Posterior vena cava (tissue), 2 donors: ENCODE measurements at places on chromosomes 5 and 9. TPM values are rescaled to one million over a fixed set of nuclear protein-coding genes. Genes with fewer than 3 reads are reported as not detected.

The SLC4A9 gene
- not detected for total RNA-seq

The SLC36A2 gene
- not detected for total RNA-seq

The IFNA13 gene
- total RNA-seq, result not detected

The RIC1 gene
- 20.2 TPM for total RNA-seq

The MCC gene
- 12.3 TPM for total RNA-seq

The SFXN1 gene
- total RNA-seq, result 21.7 TPM

The GABBR2 gene
- not detected for total RNA-seq

GRCh38 chr9:123453831-123454321 is 97.9 kb downstream of the CRB2 start:
- no peak for DNase-seq

DNA sequence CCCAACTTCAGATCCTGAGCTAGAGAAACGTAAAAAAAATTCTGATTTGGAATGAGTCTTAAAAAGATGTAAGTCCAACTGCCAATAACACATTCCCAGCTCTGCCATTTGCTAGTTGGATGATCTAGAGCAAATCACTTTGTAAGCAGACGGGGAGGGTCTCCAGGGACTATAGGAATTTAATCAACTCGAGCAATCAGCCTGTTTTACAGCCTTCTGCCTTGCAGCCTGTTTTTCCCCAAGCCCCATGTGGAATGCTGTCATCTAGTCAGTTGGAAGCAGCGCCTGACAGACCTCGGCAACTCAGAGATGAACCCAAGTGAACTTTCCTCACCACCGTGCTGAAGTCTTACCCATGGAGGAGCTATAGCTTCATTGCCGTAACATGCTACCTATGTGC is 34.8 kb upstream of the HRH2 start:
- DNase-seq, result no peak

DNA sequence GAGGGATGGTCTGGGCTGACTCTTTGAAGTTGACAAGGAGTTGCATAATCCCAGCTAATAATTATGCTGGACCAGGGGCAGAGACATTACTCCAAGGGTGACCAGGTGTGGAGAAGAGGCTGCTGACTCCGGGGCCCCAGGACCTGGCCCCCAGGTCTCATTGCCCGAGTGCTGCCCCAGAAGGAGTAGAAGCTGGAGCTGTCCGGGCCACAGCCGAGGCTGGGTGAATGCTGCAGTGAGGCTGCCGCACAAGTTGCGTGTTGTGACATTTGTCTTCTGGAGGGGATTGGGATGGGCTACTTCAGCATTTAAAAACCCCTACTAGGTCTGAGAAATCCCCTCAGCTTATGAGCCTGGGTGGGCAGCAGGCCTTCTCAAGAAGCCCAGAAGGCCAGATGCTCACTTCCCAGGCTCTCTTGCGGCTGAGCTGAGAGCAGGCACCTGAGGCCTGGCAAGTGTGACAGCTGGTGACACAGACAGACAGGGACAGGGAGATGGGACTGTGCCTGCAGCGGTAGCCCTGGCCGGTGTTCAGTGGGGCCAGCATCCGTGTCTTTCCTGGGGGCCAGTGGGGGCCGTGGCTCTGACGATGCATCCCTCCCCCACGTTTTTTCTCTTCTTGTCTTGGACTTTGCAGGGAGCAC is 122.8 kb downstream of the KCNIP1 start:
- DNase-seq, result no peak

DNA sequence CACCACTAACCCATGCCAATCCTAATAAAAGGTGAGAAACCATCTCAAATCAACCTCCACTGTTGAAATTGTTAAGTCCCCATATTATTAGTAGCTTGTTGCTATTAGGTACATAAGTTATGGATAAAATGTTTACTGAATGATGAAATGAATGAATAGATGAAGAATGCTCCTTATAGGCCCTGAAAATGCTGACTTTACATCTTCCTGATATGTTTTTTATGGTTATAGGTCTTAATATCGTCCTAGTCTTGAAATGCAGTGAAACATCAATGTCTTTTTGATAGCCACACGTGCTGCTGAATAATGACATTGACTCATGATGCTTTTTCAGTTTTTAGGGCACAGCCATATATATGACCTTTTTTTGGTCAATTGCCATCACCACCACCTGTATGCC is 277.7 kb downstream of the SAXO1 start:
- DNase-seq, result no peak

GRCh38 chr9:127398715-127399400 is 1.9 kb downstream of the SLC2A8 start:
- no peak for DNase-seq

DNA sequence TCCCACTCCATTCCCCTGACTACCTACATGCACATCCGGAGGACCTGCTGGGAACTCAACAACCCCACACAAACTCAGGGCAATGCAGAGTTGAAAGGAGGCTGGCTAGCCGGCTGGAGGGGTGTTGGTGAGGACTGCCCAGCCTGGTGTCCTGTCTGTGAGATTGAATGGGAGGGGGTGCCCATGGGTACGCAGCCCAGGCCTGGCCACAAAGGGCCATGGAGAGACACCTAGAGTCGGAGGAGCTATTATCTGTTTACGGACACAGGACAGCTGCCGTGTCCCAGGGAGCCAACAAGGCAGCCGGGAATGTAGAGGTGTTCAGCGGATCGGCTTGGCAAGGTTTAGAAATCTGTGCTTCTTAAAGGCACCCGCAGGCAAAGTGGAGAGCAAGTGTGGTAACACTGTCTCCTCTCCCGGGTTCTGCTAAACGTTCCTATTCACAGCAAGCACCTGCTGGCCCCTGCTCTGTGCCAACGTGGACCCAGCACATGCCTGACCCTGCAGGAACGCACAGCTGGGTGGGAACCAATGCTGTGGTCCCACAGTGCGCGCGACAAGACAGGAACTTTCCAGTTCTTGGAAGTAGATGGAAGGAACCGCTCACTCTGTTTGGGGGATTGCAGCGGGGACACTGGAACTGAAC is 166.7 kb downstream of the DAB2IP start:
- no peak for DNase-seq

- no peak for DNase-seq
Observed at GRCh38 chr5:10145923-10146401, 103.7 kb downstream of the ATPSCKMT start.

DNA sequence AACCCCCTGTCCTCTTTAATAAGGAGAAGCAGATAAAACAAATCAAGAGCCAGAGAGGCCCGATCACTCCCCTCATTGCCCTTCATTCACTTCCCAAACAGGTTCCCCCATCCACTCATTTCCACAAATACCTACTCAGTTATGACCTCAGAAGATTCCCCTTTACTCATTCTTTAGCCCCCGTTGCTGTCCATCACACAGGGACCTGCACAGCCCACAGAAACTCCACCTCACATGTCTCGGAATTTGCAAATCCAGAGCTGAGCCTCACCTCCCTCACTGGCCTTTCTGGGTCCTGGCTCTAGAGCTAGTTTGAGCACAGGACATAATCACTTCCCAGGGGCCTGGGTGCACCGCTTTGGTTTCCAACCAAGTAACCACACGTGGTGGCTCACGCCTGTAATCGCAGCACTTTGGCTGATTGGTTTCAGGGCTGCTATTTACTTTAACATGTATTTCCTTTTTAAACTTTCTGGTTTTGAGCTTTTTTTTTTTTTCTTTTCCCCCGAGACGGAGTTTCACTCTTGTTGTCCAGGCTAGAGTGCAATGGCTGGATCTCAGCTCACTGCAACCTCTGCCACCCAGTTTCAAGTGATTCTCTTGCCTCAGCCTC is 17.8 kb downstream of the ATP6V0E1 start:
- DNase-seq, result no peak

DNA sequence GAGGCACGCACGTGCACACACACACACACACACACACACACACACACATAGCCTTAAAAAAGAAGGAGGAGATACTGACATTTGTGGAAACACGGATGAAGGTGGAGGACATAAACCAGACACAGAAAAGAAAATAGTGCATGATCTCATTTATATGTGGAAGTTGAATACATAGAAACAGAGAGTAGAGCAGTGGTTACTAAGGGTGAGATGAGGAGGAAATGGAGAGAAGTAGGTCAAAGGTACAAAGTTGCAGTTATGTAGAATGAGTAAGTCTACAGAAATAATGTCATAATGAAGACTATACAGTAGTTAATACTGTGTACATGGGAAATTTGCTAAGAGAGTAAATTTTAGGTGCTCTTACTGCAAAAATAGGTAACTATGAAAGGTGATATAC is 412.2 kb upstream of the CDH9 start:
- DNase-seq, result no peak

- DNase-seq, result no peak
Observed at GRCh38 chr9:77773381-77773780, 125.3 kb upstream of the GNA14 start.

DNA sequence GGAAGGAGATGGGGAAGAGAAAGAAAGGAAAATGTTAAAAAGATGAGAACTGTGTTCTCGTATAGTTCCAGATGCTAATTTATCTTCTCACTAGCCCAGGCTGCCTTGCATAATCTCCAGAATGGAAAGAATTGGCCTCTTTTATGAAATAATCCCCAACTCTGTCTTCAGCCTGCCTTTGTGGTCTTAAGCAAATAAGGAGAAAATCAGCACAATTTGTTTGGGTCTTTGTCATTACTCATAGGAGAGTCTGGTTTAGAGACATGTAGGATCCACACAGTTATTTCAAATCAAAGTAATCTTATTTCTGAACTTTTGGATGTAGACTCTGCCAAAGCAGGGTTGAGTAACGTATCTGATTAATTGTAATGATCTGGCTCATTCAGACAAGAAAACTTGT is 50.7 kb upstream of the CAMK4 start:
- no peak for DNase-seq

DNA sequence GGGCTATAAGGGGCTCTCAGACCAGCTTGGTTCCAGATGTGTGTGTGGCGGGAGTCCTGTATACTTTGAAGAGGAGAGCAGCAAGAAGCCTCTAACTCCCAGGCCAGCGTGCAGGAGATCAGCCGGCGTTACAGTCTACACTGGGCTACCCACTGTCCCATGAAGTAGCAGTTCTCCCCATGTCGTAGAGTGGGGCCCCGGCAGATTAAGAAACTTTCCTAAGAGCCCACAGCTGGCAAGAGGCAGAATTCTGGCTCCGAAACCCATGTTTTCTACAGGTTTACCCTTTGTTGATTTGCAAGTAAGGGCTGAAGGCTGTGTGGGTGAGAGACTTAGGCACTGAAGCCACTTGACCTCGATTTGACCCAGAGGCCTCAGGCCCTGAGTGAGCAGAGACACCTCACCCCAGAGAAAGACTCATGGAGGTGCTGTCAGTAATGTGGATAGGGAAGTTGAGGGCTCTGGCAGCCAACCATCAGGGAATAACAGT is 881 bp upstream of the B4GALT1 start:
- DNase-seq, result no peak

DNA sequence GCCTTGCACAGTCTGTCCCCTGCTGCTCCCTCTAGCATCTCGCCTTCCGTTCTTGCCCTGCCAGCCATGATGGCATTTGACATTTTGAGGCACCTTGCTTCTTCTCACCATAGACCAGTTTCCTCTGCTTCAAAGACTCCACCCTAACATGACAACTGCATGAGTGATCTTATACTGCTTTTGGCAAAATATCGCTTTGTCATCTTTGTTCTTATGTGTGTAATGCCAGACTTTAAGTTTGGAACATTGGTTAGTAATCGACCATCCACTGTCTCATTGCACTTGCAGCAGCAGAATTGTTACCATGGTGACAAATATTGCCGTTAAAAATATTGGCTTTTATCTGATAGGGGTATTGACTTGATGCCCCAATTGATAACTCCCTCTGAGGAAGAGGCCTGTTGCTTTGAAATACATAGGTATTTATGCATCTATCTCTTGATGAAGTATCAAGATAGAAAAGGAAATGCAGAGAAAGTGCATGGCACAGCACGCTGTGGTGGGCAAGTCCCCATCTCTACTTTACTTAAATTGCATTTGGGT is 6.8 kb downstream of the GARIN3 start:
- no peak for DNase-seq

DNA sequence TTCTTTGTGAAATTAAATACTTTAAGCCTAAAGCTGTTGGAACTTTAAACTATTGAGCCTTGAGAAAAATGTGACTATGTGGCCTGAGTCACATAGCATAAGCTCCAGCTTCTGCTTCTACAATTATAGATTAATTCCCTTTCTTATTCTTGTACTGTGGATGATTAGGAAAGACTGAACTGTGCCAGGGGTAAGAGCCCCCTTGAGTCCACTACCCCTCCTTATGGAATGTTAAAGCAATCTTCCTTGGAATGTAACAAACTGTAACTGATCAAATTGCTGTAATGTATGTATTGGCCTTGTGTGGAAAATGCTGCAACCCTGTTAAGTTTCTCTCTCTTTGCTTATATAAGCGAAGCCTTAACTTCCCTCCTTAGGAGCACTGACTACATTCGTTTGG is 273.2 kb downstream of the FAM170A start:
- no peak for DNase-seq

DNA sequence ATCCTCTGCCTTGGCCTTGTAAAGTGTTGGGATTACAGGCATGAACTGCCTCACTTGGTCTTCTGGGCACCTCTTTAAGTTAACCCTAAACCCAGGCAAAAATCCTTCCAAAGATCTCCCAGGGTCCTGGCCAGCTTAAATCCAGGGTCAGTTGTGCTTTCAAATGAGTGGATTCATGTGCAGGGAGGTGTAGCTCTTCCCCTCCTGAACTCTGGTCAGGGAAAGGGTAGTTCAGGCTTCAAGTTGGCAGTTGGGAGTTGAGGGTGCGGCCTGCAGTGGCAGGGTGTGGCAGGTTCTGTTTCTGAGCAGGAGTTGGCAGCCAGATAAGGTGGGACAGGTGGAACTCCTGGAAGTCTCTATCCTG is 3.6 kb downstream of the HNRNPAB start:
- DNase-seq, result no peak

DNA sequence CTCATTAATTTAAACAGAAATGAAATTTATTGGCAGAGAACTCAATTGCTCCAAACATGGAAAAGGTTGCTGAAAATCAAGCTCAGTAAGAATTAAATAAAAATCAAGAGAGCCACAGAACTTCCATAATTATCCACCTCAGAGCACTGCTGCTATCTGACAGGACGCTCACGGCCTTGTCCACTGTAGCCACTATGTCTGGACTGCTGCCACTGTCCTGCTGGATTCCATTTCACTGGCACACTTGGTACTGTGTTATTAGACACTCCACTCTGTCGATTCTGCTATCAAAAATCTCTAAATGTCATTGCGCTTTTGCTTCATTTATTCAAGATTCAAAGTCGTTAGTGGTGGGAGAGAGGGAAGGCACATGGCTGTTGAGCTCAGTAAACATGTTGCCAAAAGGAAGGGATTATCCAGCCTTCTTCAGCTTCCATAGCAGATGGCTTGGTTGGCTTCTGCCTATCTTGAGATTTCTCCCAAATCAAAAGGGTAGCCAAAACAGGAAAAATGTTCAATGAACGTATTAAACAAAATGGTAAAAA is 815.0 kb downstream of the CDH18 start:
- no peak for DNase-seq

DNA sequence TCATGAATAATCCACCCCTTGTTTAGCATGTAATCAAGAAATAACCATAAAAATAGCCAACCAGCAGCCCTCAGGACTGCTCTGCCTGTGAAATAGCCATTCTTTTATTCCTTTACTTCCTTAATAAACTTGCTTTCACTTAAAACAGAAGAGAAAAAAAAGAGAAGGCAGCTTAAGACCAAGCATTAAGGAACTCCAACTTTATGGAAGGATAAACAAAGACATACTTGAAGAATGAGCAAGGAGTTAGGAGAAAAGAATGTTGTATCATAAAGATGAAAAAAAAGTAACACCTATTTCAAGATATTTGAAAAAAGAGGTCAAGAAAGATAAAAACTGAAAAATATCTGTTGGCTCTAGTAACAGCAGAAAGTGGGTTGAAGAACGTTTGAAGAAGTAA is 107.6 kb downstream of the RNF180 start:
- no peak for DNase-seq
